ENCODE measurements at places on chromosomes 7 and 10. TPM values are rescaled to one million over a fixed set of nuclear protein-coding genes. Genes with fewer than 3 reads are reported as not detected.

Gene PPIA
- polyA plus RNA-seq = 1,614 TPM

GRCh38 chr10:3906511-3907111 lies 121.6 kb upstream of the KLF6 start:
- no peak for DNase-seq

Gene CPA2
- polyA plus RNA-seq = not detected

DNA sequence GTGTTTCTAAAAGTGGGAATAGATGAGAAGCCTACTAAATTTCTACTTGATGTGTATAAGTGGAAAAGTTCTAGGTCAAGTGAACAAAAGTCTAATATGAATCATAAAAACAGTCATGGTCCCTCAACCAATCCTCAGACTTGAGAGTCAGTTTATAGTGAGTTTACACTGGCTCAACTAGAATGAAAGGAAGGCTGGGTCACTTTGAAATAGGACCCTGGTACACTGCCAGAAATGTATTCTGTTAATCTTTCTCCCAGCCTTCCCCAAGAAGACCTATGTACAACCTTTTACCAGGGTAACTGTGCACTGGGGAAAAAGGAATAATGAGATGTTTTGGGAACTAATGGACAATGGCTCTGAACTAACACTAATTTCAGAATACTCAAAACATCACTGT lies 17.3 kb downstream of the ELMO1 start:
- no peak for DNase-seq

- DNase-seq = no peak
Observed at GRCh38 chr7:18212758-18213157, 185.1 kb upstream of the PRPS1L1 start.
